Psoas muscle (tissue), 8 donors: ENCODE measurements at places on chromosomes 2 and 18. TPM values are rescaled to one million over a fixed set of nuclear protein-coding genes. Genes with fewer than 3 reads are reported as not detected.
A peak's percentile ranks its signal among the peaks of the same experiment; 100 is the strongest.

MAP2 gene
- 2.5 TPM for total RNA-seq

DNA sequence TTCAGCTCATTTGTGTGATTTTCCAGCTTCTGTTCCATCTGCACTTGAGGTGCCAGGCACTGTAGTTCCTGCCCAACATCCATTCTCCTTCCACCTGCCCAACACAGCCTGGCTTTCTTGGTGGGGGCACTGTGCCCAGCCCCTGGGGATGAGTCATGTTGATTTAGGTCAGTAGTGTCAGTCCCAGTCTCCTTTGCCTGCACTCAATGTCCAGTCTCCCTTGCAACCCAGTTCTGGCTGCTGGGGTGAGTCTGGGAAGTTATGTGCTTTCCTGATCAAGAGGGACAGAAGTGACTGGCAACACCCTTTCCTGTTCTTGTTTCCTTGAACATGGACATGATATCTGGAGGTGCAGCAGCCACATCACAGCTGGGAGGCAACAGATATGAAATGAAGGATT, 1.5 kb upstream of the ASB18 start:
- H3K4me3 ChIP-seq = no peak overlapping the region
- H3K27ac ChIP-seq = peak overlapping the region; percentile 86
- no peaks in the 10 kb centered on the region for H3K36me3 ChIP-seq
- H3K4me1 ChIP-seq = peaks cover 47% of the 10 kb centered on the region
- H3K27me3 ChIP-seq = no peaks in the 10 kb centered on the region

CAPG gene
- total RNA-seq = 11.1 TPM

PLA2R1 gene
- 0.26 TPM for total RNA-seq

DNA sequence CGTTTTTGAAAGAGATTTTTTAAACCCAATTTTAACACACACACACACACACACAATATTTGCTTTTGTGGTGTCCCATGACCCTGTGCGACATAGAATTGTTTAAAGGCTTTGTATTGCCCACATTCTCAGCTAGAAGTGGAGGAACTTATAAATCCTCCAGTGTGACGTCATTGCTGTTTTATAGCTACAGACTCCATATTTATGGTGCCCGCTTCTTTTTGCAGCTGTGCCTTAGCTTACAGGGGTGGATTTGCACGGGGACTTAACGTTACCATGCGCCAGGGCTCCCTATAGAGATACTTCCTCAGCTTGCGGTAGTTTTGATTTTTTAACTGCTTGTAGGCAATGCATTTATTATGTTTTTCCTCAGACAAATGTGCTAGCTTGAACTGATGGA, 101.9 kb upstream of the SMIM21 start:
- H3K36me3 ChIP-seq = no peaks in the 10 kb centered on the region
- H3K27ac ChIP-seq = no peak overlapping the region
- no peaks in the 10 kb centered on the region for H3K4me1 ChIP-seq
- H3K4me3 ChIP-seq = no peak overlapping the region

ST8SIA3 gene
- not detected for total RNA-seq
